ENCODE measurements at places on chromosomes 7 and 10. TPM values are rescaled to one million over a fixed set of nuclear protein-coding genes. Genes with fewer than 3 reads are reported as not detected.

DNA sequence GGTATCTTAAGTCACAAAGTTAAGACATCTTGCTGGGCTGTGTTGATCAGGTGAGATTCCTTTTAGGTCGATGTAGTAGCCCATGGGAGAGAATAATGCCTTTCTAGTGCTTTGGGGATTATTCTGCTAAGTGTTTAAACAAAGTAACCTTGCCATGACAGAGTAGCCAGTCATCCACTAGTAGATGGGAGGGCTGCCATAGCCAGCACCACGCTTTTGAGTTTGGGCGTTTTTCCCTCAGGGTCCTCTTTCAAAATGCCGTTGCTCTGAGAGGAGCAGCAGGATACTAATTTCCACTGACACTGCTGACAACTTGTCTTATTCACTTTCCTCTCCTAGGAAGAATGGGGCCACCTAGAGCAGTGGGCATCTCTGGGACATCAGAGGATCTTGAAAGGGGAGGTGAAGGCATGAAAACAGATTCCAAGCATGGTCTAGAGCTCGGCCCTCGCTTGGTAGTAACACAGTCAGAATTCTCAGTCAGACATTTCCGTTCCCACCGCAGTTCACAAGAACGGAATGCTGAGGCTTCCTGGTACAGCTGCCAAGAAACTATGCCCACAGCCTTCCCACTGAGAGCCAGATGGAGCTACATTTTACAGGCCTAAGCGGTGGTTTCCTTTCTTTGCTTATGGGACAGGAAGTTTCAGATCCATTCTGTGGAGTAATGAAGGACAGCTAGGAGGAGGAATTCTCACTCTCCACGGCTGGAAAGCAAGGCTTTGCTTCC, 15.3 kb upstream of the RSU1 start:
- H3K27ac ChIP-seq, result no peak overlapping the region
- H3K27me3 ChIP-seq, result no peaks in the 10 kb centered on the region
- no peak overlapping the region for H3K4me3 ChIP-seq
- no peak for DNase-seq
- peaks cover 4% of the 10 kb centered on the region for H3K4me1 ChIP-seq
- no peaks in the 10 kb centered on the region for H3K36me3 ChIP-seq

GRCh38 chr10:29543715-29544114, 91.1 kb downstream of the SVIL start:
- H3K27me3 ChIP-seq, result no peaks in the 10 kb centered on the region
- H3K4me1 ChIP-seq, result peaks cover 12% of the 10 kb centered on the region
- DNase-seq, result no peak
- no peaks in the 10 kb centered on the region for H3K36me3 ChIP-seq
- H3K27ac ChIP-seq, result no peak overlapping the region

- H3K36me3 ChIP-seq, result no peaks in the 10 kb centered on the region
- H3K27me3 ChIP-seq, result no peaks in the 10 kb centered on the region
- no peaks in the 10 kb centered on the region for H3K4me1 ChIP-seq
Measured at GRCh38 chr10:20417791-20418190, 479.3 kb downstream of the NEBL start.

DNA sequence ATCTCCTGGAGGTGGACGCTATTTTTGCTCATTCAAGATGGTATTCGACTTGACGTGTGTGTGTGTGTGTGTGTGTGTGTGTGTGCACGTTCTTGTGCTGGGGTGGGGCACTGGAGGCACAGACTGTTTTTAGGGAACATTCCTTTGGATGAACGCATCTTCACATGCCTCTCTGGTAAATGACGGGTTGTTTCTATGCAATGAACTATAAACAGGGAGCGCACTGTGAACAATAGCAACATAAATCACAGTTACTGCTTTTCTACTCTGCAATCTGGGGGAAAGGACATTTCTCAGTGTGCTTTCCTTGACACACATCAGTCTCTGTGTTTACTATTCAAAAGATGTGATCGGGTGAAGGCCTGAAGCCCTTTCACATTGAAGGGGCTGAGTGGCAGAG, 120.1 kb upstream of the PITRM1 start:
- no peaks in the 10 kb centered on the region for H3K4me1 ChIP-seq
- H3K27me3 ChIP-seq, result no peaks in the 10 kb centered on the region
- H3K36me3 ChIP-seq, result no peaks in the 10 kb centered on the region
- H3K27ac ChIP-seq, result no peak overlapping the region
- no peak for DNase-seq

GRCh38 chr7:43960933-43961332, 34.7 kb downstream of the UBE2D4 start:
- no peak overlapping the region for H3K4me3 ChIP-seq
- no peaks in the 10 kb centered on the region for H3K27me3 ChIP-seq
- H3K4me1 ChIP-seq, result no peaks in the 10 kb centered on the region
- DNase-seq, result no peak
- H3K36me3 ChIP-seq, result no peaks in the 10 kb centered on the region

- H3K27ac ChIP-seq, result no peak overlapping the region
- no peaks in the 10 kb centered on the region for H3K27me3 ChIP-seq
- no peaks in the 10 kb centered on the region for H3K36me3 ChIP-seq
- no peak for DNase-seq
Measured at GRCh38 chr7:83410989-83411591, 237.8 kb downstream of the SEMA3E start.

GRCh38 chr7:132580277-132580676, 4.0 kb upstream of the PLXNA4 start:
- no peak overlapping the region for H3K27ac ChIP-seq
- no peak for DNase-seq
- H3K36me3 ChIP-seq, result no peaks in the 10 kb centered on the region

DNA sequence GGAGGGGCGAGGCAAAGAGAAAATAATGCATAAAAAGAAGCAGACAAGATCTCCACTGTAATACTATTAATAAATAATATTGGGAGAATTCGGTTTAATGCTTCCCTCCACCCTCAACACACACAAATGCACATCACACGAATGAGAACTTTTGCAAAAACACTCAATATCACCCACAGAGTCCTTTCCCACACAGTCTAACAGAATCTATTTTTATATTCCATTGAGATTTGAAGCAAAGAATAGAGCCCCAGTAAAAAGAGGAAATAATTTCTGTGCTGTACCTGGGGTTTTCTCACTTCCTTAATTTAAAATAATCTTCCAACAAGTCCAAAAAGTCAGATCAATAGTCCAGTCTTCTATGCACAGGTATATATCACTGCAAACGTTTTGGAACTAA, 17.0 kb downstream of the PIK3AP1 start:
- no peaks in the 10 kb centered on the region for H3K27me3 ChIP-seq
- no peaks in the 10 kb centered on the region for H3K36me3 ChIP-seq
- H3K4me3 ChIP-seq, result no peak overlapping the region

ADAM8 gene
- total RNA-seq, result 3.2 TPM

ODAD2 gene
- 4.1 TPM for total RNA-seq

HOXA11 gene
- total RNA-seq, result not detected

AHR gene
- 20.5 TPM for total RNA-seq

ADIRF gene
- total RNA-seq, result 154 TPM

OAT gene
- total RNA-seq, result 125 TPM

AFAP1L2 gene
- total RNA-seq, result 53.7 TPM

SLC26A3 gene
- total RNA-seq, result 0.77 TPM
